ENCODE measurements at places on chromosomes 3 and 15.

DNA sequence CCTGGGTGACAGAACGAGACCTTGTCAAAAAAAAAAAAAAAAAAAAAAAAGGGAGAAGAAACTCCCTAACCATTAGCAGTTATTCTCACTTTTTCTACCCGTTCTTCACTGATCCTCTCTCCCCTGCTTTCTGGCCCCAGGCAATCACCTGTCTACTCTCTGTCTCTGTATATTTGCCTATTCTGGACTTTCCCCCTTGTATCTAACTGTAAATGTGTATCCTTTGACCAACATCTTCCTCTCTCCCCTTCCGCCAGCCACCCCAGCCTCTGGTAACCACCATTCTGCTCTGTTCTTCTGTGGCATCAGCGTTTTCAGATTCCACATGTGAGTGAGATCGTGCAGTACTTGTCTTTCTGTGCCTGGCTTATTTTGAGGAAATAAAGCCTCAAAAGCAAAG lies 6.9 kb downstream of the CYFIP1 start:
- H3K4me1 ChIP-seq, result peaks cover 14% of the 10 kb centered on the region
- peaks cover 3% of the 10 kb centered on the region for H3K27me3 ChIP-seq
- peaks cover 2% of the 10 kb centered on the region for H3K36me3 ChIP-seq

GRCh38 chr3:37855363-37855970 lies 6.2 kb upstream of the CTDSPL start:
- no peaks in the 10 kb centered on the region for H3K36me3 ChIP-seq
- H3K4me3 ChIP-seq, result no peak overlapping the region
- peaks cover 5% of the 10 kb centered on the region for H3K4me1 ChIP-seq
- H3K27me3 ChIP-seq, result no peaks in the 10 kb centered on the region

DNA sequence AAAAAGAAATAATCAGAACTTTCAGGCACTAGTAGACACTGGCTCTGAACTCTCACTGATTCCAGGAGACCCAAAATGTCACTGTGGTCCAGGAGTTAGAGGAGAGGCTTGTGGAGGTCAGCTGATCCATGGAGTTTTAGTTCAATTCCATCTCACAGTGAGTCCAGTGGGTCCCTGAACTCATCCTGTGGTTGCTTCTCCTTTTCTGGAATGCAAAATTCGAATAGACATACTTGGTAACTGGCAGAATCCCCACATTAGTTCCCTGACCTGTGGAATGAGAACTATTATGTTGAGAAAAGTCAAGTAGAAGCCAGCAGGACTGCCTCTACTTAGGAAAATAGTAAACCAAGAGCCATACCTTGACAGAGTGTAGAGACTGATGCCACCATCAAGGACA lies 87.3 kb upstream of the OXTR start:
- H3K36me3 ChIP-seq, result no peaks in the 10 kb centered on the region
- H3K27me3 ChIP-seq, result no peaks in the 10 kb centered on the region
- no peak for DNase-seq
- no peak overlapping the region for H3K27ac ChIP-seq
- H3K4me1 ChIP-seq, result no peaks in the 10 kb centered on the region

GRCh38 chr3:33217866-33218445 lies 654 bp downstream of the SUSD5 start:
- H3K27ac ChIP-seq, result no peak overlapping the region
- DNase-seq, result no peak
- no peaks in the 10 kb centered on the region for H3K36me3 ChIP-seq
- peaks cover 58% of the 10 kb centered on the region for H3K27me3 ChIP-seq
- H3K4me3 ChIP-seq, result peak overlapping the region; percentile 26

DNA sequence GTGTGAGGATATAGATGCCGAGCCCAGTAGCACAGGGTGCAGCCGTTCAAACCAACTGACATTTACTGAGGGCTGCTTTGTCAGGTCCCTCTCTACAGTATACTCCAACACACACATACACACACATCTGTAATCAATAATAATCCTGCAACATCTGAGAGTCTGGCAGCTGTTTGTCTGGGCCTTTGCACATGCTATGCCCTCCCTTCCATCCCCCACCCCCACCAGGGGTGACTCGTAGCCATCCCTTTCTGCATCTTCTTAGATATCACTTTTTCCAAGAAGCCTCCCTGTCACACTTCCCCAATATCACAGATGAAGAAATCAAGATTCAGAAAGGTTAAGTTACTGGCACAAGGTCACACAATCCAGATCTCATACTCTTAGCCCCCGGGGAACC lies 13.7 kb downstream of the SPATA12 start:
- no peak for DNase-seq
- H3K4me1 ChIP-seq, result peaks cover 3% of the 10 kb centered on the region
- no peaks in the 10 kb centered on the region for H3K36me3 ChIP-seq
- peaks cover 57% of the 10 kb centered on the region for H3K27me3 ChIP-seq

GRCh38 chr3:180181387-180181786 lies 144.7 kb upstream of the PEX5L start:
- no peaks in the 10 kb centered on the region for H3K36me3 ChIP-seq
- H3K4me1 ChIP-seq, result no peaks in the 10 kb centered on the region
- H3K27me3 ChIP-seq, result no peaks in the 10 kb centered on the region

DNA sequence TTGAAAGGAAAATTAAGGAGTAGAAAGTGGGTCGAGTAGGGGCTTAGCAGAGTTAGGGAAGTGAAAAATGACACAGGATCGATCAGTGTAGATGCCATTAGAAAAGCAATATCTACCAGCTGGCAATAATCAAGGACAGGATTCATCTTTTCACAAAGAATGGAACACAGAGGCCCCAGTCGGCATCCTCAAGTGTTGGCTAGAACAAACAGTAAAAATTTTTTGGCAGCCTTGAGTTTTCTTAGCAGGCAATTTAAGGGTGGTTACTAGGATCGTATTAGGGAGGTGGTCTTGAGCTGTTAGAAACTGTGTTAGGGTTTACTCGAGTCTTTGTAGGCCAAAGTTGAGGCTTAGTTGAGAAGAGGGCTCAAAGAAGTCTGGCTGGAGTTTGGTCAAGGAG lies 658.8 kb upstream of the SGO1 start:
- H3K4me3 ChIP-seq, result no peak overlapping the region
- no peak overlapping the region for H3K27ac ChIP-seq
- H3K4me1 ChIP-seq, result no peaks in the 10 kb centered on the region
- H3K36me3 ChIP-seq, result no peaks in the 10 kb centered on the region
- no peak for DNase-seq
- H3K27me3 ChIP-seq, result no peaks in the 10 kb centered on the region

- H3K4me1 ChIP-seq, result peaks cover 6% of the 10 kb centered on the region
- peaks cover 29% of the 10 kb centered on the region for H3K27me3 ChIP-seq
- H3K4me3 ChIP-seq, result no peak overlapping the region
- no peaks in the 10 kb centered on the region for H3K36me3 ChIP-seq
- H3K27ac ChIP-seq, result no peak overlapping the region
These were observed 18.2 kb upstream of the PLCL2 start for GRCh38 chr3:16866571-16866970.

GRCh38 chr3:197495499-197495898 lies 60.3 kb downstream of the BDH1 start:
- H3K27ac ChIP-seq, result no peak overlapping the region
- DNase-seq, result no peak
- H3K4me1 ChIP-seq, result no peaks in the 10 kb centered on the region
- peaks cover 9% of the 10 kb centered on the region for H3K27me3 ChIP-seq
- H3K36me3 ChIP-seq, result no peaks in the 10 kb centered on the region

GRCh38 chr3:4720316-4721075 lies 227.3 kb downstream of the ITPR1 start:
- H3K27me3 ChIP-seq, result no peaks in the 10 kb centered on the region
- no peak overlapping the region for H3K4me3 ChIP-seq
- peaks cover 24% of the 10 kb centered on the region for H3K36me3 ChIP-seq

DNA sequence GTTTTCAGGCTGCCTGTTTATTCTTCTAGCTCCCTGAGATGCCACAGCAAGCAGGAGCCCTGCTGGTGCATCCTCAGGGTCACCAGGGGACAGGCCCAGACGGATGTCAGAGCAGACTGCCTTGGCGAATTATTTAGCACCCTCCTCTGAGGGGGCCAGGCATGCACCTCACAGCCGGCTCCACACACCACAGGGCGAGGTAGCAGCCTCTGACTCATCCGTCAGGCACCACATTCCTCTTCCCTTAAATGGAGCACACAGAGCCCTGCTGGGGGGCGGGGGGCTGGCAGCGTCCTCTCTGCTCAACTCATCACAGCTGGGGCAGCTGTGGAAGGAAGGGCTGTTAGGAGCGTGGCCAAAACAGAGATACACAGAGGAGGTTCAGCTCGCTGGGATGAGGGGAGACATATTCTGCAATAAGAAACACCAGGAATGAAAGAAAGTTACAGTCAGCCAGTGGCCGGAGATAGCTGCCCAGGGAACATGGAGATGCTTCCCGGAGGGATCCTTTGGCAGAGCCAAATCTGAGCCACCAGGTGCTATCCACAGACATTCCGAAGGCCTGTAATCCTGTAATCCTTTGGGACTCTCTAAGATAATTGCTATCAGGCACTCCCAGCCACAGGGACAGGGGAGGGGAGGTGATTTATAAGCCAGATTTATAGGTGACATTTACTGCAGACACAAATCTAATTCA lies 13.9 kb upstream of the PRICKLE2 start:
- no peaks in the 10 kb centered on the region for H3K4me1 ChIP-seq
- no peaks in the 10 kb centered on the region for H3K27me3 ChIP-seq
- H3K4me3 ChIP-seq, result no peak overlapping the region
- H3K27ac ChIP-seq, result no peak overlapping the region

GRCh38 chr3:41961751-41962679 lies at the start of gene ULK4:
Gene ULK4 (minus strand): TSS chr3:41962103. CDS start chr3:41954759, 7,344 bp downstream.
- H3K4me1 ChIP-seq, result peaks cover 9% of the 10 kb centered on the region
- DNase-seq, result peak; percentile 98
- peaks cover 1% of the 10 kb centered on the region for H3K27me3 ChIP-seq
- peaks cover 1% of the 10 kb centered on the region for H3K36me3 ChIP-seq
- peak within 1 kb of the TSS; percentile 94 for H3K27ac ChIP-seq
- H3K4me3 ChIP-seq, result peak within 1 kb of the TSS; percentile 92

DNA sequence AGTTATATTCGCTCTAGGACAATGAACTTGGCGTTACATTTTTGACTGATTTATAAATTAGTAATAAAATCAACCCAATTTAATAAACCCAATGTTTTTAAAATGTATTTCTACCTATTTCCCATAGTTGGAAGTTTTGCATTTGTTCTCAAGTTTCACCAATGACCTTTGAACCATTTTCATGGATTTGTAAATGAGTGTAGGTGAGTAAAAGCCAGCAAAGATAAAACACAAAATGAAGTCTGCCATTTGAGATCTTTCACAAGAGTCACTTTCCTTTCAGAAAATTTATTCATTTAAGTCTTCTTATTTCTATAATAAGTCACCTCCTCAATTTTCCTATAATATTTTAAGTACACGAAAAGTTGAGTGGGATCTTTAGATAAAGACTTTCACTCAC lies 92.1 kb downstream of the MEIS2 start:
- no peaks in the 10 kb centered on the region for H3K36me3 ChIP-seq
- H3K27ac ChIP-seq, result no peak overlapping the region
- DNase-seq, result no peak
- no peaks in the 10 kb centered on the region for H3K27me3 ChIP-seq
- no peak overlapping the region for H3K4me3 ChIP-seq
- no peaks in the 10 kb centered on the region for H3K4me1 ChIP-seq

DNA sequence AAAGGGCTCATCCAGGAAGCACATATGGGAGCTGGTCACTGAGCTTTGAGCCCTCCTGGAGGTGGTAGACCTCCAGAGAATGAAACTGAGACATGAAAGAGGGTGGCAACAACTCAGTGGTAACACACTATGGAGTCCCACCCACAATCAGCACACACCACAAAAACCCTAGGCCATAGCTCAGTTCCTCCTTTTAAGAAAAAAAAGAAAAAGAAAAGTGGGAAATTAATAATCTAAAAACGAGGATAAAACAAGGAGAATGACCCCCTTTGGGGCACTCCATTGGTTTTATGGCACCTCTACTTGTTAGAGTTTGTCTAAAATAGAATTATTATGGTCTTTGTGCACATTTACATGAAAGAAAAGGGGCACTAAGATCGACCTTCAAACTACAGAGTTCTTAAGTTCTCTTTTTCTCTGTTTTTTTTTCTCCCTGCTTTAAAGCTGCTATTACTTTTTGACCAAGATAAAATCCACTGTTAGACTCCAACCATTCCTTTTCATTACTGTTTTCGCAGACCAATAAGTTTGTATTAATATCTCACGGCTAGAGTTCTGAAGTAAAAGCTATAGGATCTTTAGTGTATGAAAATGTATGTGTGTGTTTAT lies 40.2 kb upstream of the ZBTB20 start:
- H3K27ac ChIP-seq, result no peak overlapping the region
- DNase-seq, result no peak
- H3K36me3 ChIP-seq, result no peaks in the 10 kb centered on the region
- peaks cover 5% of the 10 kb centered on the region for H3K4me1 ChIP-seq
